ENCODE measurements at places on chromosomes 5 and 9.

GRCh38 chr9:107630156-107630555 lies 140.6 kb upstream of the KLF4 start:
- no peak for DNase-seq

DNA sequence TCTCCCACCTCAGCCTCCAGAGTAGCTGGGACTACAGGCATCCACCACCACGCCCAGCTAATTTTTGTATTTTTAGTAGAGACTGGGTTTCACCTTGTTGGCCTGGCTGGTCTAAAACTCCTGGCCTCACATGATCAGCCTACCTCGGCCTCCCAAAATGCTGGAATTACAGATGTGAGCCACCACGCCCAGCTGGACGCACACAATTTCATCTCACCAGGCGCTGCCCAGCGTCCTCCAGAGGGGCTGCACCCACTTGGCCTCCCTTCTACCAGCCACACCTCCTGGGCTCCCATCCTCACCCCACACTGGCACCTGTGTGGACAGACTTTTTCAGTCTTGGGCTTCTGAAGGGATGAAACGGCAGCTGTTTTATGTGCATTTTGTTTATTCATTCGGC lies 3.8 kb upstream of the EXOC3 start:
- no peak for DNase-seq

GRCh38 chr9:89596937-89597555 lies 7.8 kb upstream of the GADD45G start:
- no peak for DNase-seq

DNA sequence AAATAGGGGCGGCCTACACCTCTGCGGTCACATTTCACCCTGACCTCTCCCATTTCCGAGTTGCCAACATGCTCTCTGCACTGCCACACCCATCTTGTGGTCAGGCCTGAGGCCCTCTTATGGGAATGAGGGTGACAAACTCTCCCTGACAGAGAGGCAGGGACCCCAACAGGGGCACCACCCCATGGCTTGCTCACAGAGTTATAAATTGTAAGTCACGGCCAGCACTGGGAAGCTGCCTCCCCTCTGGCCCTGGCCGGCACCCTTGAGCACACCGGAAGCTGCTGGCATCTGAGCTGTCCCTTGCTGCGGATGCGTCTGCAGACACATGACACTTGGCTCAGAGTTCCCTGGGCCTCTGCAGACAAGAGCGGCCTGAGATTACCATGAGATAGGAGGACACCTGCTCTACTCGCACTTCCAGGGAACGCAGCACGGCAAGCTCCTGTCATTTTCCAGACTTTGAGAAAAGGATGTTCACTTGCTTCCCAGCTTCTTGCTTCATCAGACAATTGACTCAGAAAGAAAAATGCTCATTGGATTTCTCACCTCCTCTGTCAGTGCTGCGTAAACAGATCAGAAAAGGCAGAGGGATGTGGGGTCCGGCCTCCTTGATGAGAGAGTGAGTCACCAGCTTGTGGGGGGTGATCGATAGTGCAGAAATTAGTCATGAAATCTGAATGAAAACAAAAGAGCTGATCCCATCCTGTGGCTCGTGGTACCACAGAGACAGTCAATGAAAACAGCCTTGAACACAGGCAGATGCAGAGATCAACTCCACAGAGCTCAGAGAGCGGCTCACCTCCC lies 269.8 kb downstream of the SYK start:
- DNase-seq: no peak

DNA sequence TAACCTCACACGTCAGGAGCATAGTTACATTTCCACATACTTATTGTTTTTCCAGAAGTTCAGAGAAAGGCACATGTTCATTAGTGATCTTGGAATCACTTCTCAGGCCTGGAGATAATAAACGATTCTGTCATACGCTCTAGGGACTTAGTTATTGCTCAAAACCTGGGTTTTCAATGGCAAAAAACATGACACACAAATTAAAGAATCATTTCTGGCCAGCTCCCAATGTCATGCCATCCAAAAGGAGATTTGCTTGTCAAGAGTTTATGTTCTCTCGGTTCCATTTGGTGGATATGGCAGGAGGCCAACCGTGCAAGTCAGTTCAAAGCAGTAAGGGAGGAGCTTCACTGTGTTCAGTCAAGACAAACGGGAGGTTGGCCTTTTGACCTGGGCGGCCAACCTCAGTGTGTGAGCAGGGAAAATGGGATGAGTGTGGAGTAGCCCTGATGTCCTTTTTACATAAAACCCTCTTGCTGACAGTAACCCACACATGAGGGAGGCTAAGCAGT lies 123.4 kb downstream of the NXNL2 start:
- DNase-seq: no peak

DNA sequence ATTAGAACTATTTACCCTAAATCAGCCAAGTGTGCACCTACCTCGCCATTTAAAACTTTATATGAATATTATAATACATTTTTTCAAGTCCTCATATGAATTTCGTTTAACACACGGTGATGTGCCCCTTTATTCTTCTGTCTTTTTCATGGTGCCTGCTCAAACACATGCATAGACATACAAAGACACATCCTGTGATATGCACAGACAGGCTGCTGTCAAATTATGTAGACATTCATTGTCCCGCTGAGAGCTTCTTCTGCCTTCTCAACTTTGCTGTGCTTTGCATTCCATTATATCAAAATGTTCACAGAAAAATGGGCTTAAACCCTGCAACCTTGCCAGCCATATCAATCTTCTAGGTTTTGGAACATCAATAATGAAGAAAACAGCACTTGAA lies 193.8 kb downstream of the NTRK2 start:
- no peak for DNase-seq

GRCh38 chr9:14652729-14653377 lies 40.4 kb downstream of the ZDHHC21 start:
- DNase-seq: no peak

DNA sequence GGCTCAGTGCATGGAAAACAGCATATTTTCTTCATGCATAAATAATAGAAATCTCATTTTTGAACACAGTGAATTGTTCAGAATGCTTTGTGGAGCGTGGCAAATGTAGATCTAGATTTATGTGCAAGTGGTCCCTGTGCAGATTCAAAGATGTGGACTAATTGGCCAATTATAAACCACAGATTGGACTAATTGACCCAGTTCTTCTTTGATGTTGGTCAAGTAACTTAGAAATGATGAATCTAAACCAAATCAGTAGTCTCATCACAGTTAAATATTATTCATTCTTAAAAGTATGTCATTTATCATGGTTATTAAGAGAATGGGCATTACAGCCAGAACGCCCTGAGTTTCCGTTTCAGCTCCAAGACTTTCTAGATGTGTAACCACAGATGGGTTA lies 11.7 kb upstream of the PDE4D start:
- no peak for DNase-seq

GRCh38 chr5:116747881-116748280 lies 173.3 kb upstream of the SEMA6A start:
- DNase-seq: no peak

DNA sequence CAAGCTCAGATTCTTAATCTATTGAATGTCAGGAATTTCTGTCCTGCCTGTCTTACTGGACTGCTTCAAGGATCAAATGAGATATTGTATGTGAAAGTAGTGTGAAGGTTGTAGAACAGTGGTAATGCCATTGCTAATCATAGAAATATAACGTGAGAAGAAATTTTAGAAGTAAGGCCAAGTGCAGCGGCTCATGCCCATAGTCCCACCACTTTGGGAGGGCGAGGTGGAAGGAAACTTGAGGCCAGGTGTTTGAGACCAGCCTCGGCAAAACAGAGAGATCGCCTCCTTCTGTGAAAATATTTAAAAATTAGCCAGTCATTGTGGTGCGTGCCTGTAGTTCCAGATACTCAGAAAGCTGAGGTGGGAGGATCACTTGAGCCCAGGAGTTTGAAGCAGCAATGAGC lies 5.1 kb upstream of the HSPA5 start:
- no peak for DNase-seq

DNA sequence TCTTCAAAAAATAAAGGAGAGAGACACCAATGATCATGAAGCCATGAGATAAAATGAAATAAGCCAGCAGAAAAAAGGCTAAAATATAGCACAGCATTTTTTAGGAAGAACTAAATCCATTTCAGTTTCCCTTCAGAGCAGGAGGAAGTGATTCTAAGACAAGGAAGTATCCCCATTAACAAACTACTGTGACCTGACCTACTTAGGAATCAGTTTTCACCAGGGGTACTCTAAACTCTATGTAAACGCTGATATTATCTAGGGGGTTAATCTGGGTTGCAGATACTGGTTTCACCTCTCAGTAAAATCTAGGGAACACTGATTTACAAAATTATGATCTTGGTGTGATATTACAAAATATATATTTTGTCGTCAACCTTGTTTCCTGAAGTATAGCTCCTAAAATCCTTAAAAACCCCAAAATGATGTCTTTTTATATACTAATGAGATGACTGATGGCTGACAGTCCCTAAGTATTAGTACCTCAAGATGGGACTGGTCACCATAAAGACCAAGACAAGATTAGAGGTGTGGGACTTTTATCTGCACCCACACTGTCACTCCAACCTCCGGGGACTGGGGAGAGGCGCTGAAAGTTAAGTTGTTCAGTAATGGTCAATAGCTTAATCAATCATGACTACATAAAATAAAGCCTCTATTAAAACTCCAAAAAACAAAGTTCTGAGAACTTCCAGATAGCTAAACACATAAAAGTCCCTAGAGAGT lies 2.9 kb upstream of the FNBP1 start:
- no peak for DNase-seq

GRCh38 chr5:9335754-9336495 lies 209.9 kb downstream of the SEMA5A start:
- no peak for DNase-seq
